K562 (cell line): ENCODE measurements at places on chromosomes 13 and 19.

DNA sequence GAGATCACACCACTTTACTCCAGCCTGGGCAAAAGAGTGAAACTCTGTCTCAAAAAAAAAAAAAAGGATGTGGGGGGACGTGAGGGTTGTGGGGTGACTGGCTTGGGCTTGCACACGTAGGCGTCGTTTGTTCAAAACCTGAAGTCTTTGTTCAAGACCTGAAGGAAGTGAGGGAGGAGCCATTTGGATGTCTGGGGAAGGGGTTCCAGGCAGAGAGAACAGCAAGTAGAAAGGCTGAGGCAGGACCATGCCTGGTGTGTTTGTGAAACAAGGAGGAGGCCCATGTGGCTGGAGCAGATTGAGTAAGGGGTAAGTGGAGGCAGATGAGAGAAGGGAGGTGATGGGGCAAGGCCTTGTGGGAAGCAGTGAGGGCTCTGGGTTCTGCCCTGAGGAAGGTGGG is 27.8 kb downstream of the PIN1 start:
- DNase-seq, result no peak

GRCh38 chr13:60959427-60959826 is 456.2 kb downstream of the PCDH20 start:
- DNase-seq, result no peak

DNA sequence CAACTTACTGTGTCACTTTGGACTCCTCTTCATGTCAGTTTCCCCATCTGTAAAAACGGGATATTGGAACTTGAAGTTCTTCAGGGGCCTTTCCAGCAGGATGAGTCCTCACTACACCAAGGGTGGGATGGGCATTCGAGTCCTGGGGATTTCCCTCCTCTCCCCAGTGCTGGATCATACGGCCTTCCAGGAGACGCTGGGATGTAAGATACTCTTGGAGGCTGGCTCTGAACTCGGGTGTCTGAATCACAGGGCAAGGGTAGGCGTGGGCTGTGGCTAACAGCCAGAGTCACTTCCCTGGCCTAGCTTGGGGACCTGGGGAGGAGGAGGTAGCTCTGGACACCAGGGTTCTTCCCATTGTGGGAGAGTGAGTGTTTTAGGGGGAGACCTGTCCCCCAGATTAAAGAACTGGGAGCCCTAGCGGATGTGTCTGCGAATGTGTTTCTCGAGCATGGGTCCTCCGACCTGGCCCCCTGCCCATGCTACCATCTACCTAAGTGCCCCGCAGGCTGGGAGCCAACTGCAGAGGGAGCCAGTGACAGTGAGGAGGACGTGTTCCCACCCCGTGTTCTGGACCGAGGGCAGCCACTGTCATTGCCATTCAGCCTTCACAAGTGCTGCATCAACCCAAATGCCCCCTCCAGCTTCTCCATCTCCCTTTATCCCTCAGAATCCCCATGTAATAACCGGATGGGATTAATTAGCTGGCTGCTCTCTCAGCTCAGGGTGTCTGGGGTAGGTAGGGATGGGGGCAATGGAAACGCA is 2.4 kb upstream of the CYTH2 start:
- no peak for DNase-seq

GRCh38 chr13:103033999-103034398 is 32.2 kb downstream of the SLC10A2 start:
- DNase-seq, result no peak

DNA sequence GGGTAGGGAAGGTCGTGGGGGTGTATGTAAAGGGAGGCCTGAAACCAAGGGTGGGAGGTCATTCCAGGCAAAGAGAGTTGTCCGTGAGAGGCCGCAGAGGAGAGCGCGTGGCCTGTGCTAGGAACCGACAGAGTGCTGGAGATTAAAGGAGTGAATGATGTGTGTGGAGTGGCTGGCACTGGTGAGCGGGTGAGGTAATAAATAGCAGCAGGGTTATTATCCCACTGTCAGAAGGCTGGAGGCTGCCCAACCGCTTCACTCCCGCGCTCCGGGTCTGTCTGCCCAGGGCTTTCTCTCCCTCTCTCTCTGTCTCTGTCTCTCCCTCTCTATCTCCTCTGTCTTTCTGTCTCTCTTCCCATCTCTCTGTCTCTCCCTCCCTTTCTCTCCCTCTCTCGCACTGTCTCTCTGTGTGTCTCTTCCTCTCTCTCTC is 17.4 kb downstream of the ZNF579 start:
- DNase-seq, result no peak

- DNase-seq, result no peak
Observed at GRCh38 chr13:96002322-96003131, 50.7 kb downstream of the UGGT2 start.
